ENCODE measurements at places on chromosomes 7 and 10.

- no peak for DNase-seq
These were observed 154.8 kb upstream of the LAMB4 start for GRCh38 chr7:108285003-108285368.

DNA sequence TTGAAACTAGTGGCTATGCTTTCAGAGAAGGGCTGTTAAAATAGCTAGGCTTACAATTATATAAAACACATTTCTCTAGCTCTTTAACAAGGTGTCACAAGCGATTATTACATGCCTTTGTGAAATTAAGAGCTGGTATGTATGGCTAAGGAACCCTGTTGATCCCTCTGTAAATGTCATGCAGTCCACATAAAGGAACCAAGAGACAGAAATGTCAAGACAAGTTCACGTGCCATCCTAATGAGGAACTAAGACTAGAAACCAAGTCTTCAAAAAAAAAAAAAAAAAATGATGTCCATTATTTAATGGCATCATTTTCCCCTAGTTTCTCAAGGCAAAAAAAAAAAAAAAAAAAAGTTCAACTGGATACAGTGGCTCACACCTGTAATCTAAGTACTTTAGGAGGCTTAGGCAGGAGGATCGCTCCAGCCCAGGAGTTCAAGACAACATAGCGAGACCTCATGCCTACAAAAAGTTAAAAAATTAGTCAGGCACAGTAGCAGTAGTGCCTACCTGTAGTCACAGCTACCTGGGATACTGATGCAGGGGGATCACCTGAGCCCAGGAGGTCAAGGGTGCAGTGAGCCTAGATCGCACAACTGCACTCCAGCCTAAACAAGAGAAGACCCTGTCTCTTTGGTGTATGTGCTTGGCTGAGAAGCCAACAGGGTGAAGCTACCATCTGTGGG, 63.4 kb downstream of the SRPK2 start:
- DNase-seq = no peak

- DNase-seq = no peak
These were observed 52.7 kb upstream of the PRSS1 start for GRCh38 chr7:142696456-142697179.

GRCh38 chr10:100339236-100339635, 7.8 kb upstream of the SCD start:
- no peak for DNase-seq

GRCh38 chr10:5894873-5895272, 4.8 kb downstream of the FBH1 start:
- no peak for DNase-seq

DNA sequence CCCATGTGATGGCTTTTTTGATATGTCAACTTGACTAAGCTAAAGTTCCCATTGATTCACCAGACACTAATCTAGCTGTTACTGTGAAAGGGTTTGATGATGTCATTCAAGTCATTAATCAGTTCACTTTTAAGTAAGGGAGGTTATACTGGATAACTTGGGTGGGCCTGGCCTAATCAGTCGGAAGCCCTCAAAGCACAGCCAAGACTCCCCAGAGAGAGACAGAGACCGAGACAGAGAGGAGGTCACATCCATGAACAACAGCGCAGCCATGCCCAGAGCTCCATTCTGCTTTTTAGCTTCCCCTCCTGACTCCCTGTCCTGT, 103.4 kb downstream of the TRIL start:
- DNase-seq = no peak

- no peak for DNase-seq
These were observed 183.4 kb downstream of the SORCS3 start for GRCh38 chr10:104824380-104825006.

DNA sequence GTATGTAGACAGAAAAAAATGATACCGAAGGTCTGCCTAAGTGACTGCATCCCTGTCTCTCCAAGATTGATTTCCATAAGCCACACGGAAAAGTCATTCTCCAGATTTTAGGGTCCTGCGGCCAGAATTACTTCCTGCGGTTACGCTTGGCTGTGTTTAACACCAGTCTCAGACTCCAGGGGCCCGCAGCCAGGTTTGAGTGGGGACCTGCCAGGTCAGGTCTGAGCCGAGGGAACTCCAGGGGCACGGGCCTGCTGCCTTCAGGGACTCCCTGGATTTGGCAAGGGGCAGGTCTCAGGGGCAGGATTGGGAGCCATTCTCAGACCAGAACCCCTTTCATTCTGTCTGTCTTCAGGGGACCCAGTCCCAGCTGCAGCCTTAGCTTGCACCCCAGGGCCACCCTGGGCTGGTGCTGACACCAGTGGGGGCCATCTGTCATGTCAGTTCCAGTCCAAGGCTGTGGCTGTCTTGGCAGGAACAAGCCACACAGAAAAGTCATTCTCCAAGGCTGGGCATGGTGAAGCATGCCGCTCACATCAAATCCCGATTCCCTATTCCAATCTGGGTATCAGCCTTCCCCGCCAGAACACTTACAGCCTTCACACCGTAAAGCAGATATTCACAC, 39.0 kb downstream of the TMEM120A start:
- DNase-seq = no peak

- DNase-seq = no peak
These were observed 23.9 kb downstream of the TNS3 start for GRCh38 chr7:47557694-47558670.

GRCh38 chr10:90088024-90088317, 386.6 kb downstream of the KIF20B start:
- no peak for DNase-seq

DNA sequence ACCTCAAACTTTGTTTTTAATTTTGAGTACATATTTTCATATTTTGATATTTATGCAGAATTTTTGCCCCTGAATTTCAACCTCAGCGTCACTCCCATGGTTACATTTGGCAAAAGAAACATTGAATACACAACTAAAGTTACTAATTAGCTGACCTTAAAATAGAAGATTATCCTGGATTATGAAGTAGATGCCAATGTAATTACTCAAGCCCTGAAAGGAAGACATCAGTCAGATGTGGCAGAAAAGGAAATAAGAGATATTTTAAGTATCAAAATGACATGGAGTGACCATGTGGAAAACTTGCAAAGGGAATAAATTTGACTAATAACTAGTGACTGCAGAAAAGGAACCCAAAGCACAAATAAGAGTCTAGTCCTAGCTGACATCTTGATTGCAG, 701.3 kb upstream of the KCND2 start:
- no peak for DNase-seq

- DNase-seq = no peak
These were observed 40.3 kb downstream of the ZNF22 start for GRCh38 chr10:45040921-45041542.

GRCh38 chr10:12561720-12562119, 212.4 kb downstream of the CAMK1D start:
- DNase-seq = no peak

- no peak for DNase-seq
These were observed 46.7 kb downstream of the PKD1L1 start for GRCh38 chr7:47901542-47901941.

GRCh38 chr10:44581996-44582395, 197.1 kb upstream of the CXCL12 start:
- DNase-seq = no peak

- DNase-seq = no peak
These were observed 92.0 kb upstream of the PRR15 start for GRCh38 chr7:29471444-29472138.

DNA sequence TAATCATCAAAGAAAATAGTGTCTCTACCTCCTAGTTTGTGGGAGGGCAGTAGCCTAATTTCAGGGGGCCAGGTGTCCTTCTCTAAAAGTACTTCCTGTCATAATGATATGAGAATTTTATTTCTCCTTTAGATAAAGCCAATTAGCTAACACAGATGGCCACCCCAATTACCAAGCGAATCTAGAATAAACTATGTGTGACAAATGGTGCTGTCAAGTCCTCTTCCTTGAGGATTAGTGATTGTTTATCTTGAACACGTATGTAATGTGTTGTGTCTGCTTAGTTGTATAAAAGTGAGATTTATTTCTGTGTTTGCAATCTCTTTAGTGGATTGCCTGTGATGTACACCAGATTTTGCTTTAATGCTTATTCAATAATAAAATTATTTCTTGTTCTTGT, 1120.0 kb downstream of the SORCS1 start:
- DNase-seq = no peak

DNA sequence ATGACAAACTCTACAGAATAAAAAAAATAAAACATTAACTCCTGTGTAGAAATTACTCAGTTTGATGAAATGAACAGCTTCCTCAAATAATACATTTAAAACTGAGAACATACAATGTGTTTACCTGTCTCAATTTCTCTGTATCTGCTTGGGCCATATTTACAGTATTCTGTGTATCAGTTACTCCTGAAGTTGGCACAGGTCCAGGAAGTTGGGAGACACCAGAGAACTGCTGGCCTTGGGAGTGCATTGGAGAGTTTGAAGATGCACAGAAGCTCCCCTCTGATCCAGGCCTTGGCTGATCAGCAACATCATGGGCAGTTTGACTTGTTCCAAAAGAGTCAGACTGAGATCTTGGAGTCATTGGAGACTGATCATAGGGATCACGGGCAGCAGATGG, 155.1 kb downstream of the GALNT11 start:
- no peak for DNase-seq

GRCh38 chr7:139099172-139099947, 10.2 kb downstream of the ZC3HAV1 start:
- DNase-seq = no peak

DNA sequence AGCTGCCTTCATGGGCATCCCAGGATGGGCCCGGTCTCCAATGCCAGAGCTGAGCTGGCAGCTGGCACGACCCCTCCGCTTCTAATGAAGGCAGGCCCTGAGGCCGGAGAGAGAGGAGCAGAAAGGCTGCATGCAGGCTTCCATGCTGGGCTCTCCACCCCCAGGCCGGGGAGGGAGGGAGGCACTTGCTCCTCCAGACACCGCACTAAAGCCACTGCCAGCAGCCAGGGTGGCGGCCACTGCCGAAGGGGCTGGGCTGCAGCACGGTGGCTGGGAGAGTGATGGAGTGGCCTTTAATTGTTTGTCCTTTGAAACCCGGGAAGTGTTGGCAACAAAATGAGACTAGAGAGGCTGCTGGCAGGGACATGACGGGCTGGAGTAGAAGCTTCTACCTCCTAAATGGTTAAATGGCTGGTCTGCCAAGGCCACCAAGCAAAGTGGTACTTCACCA, 236.5 kb downstream of the SKAP2 start:
- DNase-seq = no peak

DNA sequence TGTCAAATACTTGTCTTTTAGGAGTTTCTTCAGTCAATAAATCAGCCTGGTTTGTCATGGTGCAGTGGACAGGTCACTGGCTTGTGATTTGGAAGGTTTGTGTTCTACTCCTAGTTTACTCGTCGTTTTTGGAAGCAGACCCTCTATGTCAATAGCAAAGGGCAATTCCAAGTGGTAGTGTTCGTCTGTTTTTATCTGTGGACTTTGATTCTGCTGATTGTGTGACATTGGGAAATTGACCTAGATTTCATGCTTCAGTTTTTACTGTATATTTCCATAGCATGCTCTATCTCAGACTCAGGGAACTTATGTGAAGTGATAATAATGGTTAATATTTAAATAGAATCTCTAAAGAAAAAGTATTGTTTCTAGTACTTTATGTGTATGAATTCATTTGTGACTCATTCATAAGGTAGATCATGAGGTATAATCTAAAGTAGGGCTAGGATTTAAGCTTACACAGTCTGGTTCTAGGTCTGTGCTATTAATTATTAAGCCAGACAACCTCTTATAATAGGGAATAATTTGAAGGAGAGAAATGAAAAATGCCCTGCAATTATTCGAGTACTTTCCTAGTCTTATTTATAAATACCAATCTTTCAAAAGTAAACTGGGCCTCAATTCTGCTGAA, 198.1 kb downstream of the REEP3 start:
- DNase-seq = no peak

DNA sequence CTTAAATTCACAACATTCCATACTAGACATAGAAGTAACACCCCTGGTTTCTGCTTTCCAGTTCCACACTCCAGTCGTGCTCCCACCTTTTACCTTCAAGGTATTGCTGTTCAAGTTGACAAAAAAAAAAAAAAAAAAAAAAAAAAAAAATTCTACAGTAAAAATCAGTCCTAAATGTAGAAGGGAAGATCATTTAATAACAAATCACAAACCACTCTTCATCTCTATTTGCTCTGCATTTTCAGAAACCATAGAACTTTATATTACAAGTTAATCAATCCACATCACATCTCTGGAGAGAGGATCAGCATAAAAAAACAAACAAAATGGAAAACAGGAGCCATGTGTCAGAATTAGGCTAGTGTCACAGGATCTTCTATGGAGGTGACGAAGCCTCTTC, 206.3 kb upstream of the KLF14 start:
- no peak for DNase-seq

- DNase-seq = no peak
These were observed 205.8 kb downstream of the FRMD4A start for GRCh38 chr10:14124941-14125340.

DNA sequence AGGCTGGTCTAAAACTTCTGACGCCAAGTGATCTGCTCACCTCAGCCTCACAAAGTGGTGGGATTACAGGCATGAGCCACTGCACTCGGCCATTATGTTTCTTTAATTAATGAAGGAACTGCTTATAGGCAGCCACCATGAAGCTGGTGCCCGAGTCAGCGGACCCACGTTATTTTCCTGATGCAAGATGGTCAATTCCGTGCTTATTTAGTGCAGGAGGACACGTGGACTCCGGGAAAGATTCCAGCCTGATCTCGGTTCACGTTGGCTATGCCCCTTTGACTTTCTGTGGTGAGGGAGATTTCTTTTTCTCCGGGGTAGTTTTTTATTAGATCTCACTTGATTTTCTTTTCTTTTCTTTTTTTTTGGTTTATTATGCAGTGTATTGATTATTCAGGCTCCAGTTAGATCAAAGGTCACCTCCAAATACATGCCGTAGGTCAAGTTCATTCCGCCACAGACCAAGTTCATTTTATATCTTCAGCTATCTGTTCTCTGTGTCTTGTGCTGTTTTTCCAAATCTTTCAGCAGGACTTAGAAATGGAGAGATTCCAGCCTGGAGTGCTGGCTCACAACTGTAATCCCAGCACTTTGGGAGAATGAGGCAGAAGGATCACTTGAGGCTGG, 8.3 kb downstream of the CAMK1D start:
- no peak for DNase-seq

DNA sequence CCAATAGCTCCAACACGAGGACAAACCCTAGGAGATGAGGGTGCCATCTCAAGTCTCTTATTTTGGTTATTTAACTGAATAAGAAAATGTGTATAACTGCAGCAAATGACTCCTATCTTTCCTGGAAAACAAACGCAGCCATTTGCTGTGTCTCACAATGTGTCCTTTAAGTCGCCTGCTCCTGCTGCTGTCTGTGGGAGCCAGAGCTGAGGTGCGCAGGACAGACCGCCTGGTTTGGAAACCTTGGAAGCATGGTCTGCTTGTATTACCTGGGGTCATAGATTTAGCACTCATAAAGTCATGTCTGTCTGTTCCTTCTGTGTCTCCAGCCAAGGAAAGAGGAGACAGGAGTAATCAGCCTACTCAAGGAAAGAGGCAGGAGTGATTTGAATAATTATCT, 760.2 kb downstream of the GRID1 start:
- no peak for DNase-seq

GRCh38 chr7:124086843-124087242, 54.0 kb upstream of the TMEM229A start:
- DNase-seq = no peak

All from stimulated activated CD4-positive, alpha-beta T cell treated with anti-CD3 and anti-CD28 coated beads, Interleukin-12 subunit alpha, Interleukin-12 subunit beta, amount 100 ng/mL, for 24 hours (primary cell).